Stimulated activated CD4-positive, alpha-beta T cell treated with anti-CD3 and anti-CD28 coated beads, Interleukin-15, amount 100 ng/mL, for 1 hour (primary cell): ENCODE measurements at places on chromosomes 1 and 21.

DNA sequence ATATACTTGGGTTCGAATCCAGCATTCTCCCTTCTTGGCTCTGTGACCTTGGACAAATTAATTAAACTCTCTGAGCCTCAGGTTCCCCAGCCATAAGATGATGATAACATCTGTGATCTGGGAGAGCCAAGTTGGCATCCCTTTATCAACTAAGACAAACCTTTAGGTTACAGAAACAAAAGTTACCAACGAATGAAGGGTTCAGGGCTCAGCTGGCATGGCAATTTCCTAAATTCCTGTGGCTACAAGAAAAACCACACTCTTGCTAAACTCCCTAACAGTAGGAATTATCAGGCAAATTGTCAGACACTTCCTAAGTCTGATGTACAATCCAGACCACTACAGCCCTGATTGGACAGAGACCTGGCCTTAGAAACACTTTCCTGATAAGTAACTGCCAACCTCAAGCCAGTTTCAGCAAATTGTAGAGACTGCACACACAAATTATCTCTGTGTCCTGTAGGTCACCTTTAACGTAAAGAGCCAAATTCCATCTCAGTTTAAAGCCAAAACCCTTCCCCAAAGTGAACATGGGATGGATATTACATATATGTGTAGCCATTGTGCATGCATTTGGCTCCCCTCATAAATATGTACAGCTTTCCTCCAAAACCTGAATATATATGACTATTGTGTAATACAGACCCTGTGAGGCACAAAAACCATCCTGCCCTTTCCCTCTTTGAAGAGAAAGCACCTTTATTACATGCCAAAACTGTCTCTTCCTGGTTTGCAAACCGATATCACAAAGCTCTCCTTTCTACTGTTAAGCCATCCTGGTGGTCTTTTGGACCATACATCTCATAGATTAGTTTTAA lies 39.5 kb upstream of the EDARADD start:
- no peak for DNase-seq

DNA sequence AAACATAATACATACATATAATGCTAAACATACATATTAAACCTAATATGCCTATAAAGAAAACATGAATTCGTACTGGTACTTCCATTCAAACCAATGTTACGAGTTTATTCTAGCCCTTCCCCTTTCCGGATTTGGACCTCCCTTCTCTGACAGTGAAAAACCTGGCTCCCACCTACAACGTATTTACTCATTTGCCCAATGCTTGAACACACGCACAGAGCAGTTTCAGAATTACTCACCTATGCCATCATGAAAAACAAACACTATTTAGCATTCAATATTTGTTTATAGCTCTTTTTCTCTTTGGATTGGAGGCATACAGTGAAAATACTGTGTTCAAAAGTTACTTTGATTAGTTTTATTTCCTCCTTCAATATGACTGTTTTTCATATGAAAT lies 204.4 kb downstream of the LMX1A start:
- no peak for DNase-seq

DNA sequence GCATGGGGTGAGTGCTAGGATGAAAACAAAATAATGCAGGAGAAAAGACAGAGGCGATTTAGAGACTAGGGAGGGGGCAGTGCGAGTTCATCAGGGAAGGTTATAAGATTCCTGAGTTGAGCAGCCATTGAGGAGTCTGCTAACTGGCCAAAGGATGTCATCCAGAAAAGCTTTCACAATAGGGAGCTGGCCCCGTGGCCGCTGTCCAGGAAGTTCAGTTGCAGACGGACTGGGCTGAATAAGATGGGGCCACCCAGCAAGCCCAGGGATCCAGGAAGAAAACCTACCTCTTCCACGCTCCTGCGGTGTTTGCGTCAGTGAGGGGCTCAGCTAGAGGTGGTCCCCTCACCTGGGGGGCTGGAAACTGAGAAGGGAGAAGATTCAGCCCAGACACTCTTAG lies 4.0 kb upstream of the PKP1 start:
- DNase-seq = no peak

DNA sequence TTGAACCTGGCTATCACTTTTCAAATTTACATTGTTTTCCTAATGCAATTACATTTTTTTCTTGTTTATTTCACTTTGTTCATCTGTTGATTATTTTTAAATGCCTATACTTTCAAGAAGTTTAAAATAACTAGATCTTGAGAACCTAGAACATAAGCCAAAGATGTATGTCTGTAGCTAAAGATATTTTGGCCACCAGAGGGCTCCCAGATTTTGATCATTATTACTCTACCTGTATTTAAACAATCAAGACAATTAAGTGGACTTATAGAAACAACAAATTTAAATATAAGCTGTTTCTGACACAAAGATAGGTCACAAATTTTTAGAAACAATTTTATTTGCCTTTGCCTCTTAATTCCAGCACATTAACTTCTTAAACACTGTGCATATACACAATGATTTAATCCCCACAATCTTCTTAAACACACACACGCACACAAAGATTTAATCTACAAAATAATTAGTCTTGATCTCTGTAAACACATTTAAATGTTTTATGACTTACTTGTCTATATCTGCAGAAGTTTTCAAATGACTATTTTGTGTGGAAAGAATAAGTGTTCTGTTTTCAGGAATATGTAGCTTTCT lies 380.0 kb downstream of the DSCAM start:
- no peak for DNase-seq

DNA sequence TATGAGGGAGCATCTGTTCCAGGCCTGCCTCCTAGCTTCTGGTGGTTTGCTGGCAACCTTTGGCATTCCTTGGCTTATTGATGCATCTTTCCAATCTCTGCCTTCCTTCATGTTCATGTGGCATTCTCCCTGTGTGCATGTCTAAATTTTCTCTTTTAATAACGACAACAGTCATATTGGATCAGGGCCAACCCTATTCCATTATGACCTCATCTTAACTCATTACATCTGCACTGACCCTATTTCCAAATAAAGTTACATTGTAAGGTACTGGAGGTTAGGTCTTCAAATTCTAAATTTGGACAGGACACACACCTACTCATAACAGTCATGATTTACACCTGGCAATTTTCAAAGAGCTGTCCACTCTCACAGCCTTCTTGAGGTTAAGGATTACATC lies 117.2 kb upstream of the FGGY start:
- DNase-seq = no peak

- no peak for DNase-seq
These were observed 51.7 kb downstream of the COL24A1 start for GRCh38 chr1:86104606-86105532.

DNA sequence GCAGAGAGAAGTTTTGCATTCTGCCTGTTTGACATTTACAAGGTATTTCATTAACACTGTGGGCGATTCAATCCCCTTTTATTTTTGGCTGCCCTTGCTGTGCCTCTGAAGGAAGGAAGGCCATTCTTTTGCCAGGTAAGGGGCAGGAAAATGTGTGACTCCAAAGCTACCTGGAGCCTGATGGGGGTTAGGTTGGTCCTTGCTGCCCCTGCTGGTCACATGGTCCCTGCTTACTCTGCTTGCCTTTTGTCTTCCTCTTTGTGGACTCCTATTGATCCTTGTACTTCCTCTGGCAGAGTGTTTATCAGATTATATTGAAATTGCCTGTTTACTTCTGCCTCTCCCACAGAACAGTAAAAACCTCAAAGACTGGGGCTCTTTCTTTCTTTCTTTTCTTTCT lies 65.7 kb downstream of the ST6GALNAC3 start:
- DNase-seq = no peak

GRCh38 chr1:83527987-83528386 lies 470.9 kb downstream of the TTLL7 start:
- no peak for DNase-seq

- DNase-seq = no peak
These were observed 48.8 kb downstream of the ARHGEF10L start for GRCh38 chr1:17588048-17588871.

DNA sequence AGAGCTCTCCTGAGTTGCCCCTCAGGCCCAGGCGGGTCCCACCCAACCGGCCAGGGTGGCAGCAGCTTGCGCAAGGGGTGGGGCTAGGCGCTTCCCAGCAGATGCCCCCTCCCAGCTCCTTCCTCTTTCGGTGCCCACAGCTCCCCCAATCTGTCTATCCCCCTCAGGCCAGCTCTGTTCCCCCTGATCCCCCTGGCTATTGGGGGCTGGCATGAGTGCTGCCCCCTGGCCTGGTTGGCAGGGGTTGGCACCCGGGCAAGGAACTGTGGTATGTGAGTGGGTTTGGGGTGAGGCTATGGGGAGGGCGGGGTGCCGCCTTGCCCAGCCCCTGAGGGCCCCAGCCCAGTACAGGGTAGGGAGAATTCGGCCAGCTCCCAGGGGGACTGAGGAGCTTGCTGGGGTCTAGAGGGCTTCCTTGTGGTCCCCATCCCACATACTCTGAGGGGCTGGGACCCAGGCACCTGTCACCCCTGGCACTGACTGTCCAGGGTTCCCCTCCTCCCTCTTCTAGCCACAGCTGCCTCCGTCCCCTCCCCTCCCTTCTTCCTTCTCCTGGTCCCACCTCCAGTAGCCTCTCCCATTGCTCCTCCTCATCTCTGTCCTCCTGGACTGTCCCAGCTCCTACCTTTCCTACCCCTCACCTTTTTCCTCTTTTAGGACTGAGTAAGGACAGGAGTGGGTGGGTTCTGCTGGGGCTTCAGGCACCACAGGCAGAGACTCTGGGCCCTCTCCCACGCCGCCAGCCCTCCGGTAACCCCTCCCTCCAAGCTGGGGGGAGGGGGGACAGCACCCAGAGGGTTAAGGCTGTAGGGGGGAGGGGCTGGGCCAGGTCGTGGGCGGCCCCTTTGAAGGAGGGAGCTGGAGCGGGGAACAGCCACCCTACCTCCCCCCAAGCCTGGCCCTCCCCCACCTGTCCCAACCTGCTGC lies 5.7 kb downstream of the ZBTB7B start:
- DNase-seq = no peak

- DNase-seq = no peak
These were observed 12.0 kb downstream of the ERVH48-1 start for GRCh38 chr21:42913476-42913875.

DNA sequence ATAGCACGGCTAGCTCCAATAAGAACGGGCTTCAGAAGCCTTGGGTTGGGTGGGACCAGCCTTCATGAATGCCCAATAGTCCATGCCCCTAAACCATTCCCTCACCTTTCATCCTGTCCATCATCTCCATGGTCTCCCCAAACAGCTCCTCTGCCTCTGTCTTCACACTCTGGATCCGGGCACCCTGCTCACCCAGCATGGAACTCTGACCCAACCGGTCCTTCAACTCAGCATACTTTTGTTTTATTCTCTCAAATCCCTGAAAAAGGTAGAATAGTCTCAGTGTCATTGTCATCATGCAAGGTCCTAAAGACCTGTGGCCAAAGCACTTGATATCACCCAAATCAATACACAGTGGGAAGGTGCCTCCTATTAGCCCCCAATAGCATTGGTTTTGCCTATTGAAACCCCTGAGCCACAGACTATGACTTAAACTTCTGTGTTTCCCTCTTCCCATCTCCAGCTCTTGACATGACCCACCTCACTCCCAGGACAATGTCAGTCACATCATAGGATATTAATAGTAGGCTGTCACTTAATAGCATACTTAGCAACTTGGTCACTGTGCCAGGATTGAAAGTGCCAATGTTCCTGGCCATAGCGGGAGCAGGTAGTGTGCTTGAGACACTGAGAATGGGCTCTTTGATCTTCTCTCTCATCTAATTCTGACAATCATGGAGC lies 33.0 kb downstream of the CAMK1G start:
- DNase-seq = no peak

DNA sequence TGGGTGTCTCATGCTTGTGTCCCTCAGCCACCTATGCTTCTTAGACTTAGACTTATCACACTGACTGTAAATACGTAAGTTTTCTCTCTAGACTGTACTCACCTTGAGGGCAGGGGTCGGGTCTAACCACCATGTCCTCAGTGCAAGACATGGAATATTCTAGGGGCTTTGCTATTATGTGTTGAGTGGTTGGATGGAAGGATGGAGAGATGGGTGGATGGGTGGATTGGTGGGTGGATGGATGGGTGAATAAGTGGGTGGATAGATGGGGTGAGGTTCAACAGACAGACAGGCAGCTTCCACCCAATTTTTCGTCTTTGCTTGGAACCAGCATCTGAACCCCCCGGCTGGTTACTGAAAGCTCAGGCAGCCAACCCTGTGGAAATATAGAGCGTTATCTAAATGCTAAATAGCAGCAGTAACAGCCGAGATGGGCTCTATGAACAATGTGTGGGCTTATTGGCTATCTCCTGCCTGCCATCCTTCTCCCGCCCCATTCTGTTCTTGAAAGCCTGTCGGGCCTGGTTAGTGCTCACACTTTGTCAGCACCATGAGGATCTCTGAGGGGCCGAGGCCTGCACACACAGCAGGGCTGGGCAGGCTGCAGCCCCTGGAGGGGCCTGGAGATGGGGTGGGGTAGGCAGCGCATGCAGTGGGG lies 130.7 kb downstream of the ACTL8 start:
- DNase-seq = no peak

DNA sequence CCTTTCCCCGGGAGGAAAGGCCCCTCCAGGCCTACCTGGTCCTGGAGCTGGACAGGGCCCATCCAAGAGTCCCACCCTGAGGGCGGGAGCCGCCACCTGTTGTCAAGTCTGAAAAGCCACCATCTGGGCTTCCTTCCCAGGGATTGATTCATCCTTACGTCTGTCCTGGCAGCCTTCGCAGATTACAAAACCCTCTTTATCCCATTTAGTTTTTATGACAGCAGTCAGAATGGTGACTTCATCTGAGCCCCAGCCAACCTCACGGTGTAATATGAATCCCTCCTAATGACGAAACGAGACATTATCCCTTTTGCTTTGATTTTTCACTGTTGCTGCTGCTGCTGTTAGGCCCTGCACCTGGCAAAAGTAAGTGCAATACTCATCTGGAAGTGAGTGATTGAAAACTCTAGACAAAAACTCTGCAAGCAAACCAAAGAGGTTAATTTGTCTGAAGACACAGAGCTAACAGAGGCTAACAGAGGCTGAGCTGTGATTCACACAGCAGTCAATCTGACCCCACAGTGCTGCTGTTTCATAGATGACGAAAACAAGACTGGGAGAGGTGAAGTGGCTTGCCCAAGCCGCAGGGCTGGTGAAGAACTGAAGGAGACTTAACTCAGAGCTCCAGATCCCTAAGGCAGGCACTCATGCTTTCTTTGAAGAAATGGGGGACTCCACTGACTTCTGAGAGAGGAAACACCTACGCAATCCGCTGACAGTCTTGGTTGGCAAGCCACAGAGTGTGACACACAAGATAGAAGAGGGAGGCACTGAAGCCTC lies 30.0 kb upstream of the S100A7 start:
- no peak for DNase-seq

DNA sequence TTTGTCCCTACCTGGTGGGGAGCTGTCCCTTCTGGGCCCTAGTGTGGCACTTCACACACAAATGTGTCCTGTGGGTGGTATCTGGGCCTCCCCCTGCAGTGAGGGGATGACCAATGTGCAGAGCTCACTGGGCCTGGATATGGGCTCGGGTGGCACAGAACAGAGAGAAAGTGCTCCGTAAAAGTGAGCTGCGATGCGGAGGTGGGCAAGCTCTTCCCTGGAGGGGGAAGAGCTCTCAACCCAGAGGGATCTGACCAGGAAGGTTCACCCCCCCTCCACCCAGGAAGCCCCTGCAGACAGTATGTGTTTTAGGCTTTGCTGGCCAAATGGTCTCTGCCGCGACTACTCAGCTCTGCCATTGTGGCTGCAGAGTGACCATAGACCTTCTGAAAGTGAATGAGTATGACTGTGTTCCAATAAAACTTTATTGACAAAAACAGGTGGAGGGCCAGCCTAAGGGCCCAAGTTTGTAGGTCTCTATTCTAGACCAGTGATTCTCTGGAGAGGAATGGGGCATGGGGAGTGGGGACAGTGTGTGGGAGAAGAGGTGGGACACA lies 8.6 kb upstream of the ITGB2 start:
- DNase-seq = no peak

GRCh38 chr1:229941831-229942230 lies 125.2 kb upstream of the GALNT2 start:
- DNase-seq = no peak
